ENCODE measurements at places on chromosomes 3 and 15.

GRCh38 chr3:127568586-127568985 lies 21.9 kb downstream of the TPRA1 start:
- no peak for DNase-seq

DNA sequence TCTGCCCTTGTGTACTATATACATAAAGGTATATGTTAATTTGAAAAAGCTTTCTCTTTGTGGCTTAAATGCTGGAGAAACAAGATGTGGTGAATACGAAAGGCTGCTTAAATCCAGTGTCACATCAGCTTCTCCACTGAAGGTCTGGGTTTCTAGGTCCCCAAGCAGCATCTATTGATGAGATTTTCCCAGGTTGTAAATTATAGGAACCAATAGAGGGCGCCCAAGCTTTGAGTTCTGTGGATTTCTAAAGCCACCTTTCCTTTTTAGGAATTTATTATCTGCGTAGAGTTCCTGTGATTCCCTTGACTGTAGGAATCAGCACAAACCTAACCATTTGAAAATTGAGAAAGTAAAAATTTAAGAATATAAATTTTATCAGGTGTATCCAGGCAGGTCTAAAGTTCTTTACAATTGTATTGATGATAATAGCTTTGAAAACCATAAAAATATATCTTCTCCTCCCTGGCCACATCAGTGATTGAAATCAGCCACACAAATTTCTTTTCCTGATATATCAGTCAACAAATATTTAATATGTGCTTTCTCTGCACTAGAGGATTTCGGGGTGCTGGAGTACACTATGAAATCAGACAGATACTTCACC lies 88.3 kb upstream of the ADAMTSL3 start:
- DNase-seq = no peak

DNA sequence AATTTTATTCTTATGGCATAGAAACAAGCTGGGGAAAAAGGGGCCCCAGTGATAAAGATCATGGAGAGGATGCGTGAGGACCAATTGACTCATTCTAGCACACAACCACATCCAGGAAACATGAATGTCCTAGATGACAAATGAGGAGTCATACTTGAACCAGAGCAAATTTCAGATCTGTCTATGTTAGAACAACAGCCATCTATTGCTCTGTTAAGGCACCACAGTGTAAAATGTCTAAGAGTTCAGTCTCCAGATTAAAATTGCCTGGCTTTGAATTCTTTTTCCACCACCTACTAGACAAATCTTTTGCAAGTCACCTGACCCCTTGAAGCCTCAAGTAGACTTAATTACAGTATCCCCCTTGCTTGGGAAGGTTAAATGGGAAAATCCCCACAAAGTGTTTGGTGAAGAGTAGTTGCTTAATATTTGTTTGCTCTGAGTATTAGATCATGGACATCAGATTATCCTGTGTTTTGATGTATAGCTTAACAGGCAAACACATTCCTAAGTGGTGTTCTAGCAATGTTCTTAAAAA lies 258.7 kb upstream of the TGFBR2 start:
- DNase-seq = no peak

- DNase-seq = peak; percentile 30
Measured at GRCh38 chr15:52295421-52296001, at the start of gene MYO5C. Gene MYO5C, minus strand, starts transcription at chr15:52295804. Its CDS starts 168 bp downstream, at chr15:52295636.

DNA sequence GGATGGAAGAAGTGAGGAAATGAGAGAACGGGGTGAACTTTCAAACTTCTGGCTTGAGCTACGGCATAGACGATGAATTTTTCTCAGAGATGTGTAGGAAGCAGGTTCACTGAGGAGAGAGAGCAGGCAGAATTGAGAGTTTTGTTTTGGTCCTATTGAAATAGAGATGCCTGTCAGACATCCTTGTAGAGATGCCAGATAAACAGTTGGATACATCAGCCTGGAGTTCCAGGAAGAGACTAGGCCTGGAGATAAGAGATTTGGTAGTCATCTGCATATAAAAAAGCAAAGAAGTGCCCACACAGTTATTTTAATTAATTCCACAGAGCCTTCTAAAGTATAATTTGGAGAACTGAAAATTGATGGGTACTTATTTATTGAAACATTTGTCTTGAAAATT lies 495.6 kb downstream of the IL5RA start:
- DNase-seq = no peak

DNA sequence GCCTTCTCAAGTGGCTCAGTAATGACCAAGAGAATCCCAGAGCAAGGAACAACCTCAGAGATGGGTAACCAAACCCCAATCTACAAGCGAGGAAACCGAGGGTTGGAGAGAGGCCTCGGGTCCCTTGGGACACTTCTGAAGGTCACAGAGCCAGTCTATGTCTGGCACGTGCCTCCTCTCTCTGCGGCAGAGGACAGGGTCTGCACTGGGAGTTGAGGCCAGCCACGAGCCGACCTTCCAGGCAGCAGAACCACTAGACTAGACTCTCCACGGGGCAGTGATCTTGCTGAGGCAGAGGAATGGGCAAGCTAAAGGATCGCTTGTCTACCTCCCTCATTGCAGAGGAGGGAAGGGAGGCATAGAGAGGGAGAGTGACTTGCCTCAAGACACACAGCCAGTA lies 100.6 kb upstream of the SMAD3 start:
- DNase-seq = no peak

DNA sequence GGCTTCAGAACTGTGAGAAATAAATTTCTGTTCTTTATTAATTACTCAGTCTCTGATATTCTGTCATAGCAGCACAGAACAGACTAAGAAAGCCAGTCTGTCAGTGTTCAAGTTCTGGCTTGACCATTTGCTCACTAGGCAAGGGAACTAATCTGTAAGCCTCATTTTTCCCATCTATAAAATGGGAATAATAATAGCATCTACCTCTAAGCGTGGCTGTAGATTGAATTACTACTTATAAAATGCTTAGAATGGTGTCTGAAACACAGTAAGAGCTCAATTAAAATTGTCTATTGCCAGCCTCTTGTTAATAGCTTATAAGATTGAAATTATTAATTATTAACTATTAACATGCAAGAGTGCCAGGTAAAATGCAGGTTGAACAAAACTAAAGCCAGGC lies 209.7 kb upstream of the LRRFIP2 start:
- DNase-seq = no peak

GRCh38 chr15:95142531-95142930 lies 911.2 kb downstream of the MCTP2 start:
- DNase-seq = no peak

DNA sequence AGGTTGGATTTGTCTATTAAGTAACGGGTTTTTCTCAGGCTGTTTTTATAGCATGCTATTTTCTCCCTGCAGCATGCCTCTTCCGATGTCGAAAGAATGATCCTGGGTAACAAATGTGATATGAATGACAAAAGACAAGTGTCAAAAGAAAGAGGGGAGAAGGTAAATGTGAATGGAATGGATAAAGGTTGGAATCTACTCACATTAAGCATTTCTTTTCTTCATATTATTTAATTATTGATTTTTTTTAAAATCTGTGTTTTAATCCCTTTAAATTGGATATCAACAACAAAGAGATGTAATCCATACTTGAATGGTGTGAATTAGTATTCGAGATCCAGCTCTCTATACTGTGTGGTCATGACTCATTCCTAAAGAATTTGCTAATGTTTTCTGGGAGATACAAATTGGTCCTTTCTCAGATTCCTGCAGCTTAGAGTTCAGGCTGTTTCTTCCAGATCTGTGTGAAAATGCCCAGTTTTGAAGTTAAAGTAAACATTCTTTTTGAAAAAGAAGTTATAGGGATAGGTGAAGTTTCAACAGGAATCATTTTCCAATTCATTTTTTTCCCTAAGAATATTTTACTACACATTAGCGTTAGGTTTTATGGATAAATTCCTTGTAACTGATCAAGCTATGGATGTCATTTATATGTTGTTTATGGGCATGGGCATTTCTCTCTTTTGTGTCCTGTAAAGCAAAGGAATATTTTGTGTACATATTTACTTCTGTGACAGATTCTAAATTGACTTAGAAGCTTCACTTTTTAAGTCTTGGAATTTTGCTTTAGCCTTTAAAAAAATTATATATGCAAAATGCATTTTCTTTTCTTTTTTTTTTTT lies 20.8 kb upstream of the APH1B start:
- peak; percentile 56 for DNase-seq

- no peak for DNase-seq
Measured at GRCh38 chr15:69342460-69343076, 43.9 kb downstream of the PAQR5 start.

GRCh38 chr3:174132006-174132405 lies 727.1 kb upstream of the NAALADL2 start:
- no peak for DNase-seq

GRCh38 chr3:146037697-146038096 lies 123.3 kb downstream of the PLOD2 start:
- DNase-seq = peak; percentile 36

GRCh38 chr15:86010891-86011290 lies 68.8 kb upstream of the AGBL1 start:
- DNase-seq = no peak

GRCh38 chr15:79410237-79410636 lies 21.9 kb upstream of the MINAR1 start:
- no peak for DNase-seq

GRCh38 chr15:57538821-57539220 lies 52.9 kb upstream of the MYZAP start:
- no peak for DNase-seq

DNA sequence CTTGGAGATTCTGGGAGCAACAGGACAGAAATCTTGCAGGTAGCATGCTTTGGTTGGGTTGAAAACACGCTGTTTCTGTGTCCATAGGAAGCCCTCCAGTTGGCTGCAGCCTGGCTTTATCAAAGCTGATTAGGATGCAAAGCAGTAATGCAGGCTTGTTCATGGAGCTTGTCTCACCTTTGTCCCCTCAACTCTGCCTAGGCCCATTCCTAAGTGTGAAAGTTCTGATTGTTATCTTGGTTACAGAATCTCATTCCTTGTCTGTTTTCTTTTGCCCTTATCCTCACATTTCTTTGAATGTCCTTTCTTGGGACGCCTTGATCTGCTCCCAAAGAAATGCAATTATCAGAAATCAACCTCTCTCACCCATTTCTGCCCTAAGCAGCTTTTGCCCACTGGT lies 83.5 kb downstream of the IL20RB start:
- DNase-seq = peak; percentile 40

GRCh38 chr3:188940573-188940932 lies 231.2 kb upstream of the TPRG1 start:
- DNase-seq = no peak

DNA sequence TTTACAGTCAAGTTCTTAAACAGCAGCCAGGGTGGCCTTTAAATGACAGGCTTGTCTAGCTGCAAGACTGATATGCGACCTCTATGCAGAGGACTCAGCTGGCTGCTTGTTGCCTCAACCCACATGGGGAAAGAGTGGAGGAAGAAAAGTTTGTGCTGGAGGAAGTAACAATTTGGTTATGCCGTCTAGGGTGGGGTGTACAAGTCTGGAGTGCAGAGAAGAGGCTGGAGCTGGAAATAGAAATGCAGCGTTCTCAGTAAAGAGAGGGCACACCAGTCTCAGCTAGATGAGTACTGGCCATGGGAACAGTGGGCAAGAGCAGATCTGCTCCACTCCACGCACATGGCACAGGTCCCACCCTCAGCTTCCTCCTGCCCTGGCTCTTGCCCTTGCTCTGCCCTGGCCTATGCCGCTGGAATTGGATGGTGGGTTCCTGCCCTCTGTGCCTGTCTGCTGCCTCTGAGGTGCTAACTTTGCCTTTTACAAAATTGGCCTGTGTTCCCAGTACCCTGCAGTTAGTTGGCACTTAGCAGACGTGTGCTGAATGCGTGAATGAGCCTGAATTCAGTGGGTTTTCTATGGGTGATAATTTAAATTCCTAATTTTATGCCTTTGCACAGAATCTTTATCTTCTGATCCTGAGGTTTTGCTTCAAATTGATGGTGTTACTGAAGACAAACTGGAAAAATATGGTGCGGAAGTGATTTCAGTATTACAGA lies 59.7 kb upstream of the FURIN start:
- DNase-seq = no peak

GRCh38 chr3:88167704-88168103 lies 17.9 kb downstream of the C3orf38 start:
- DNase-seq = peak; percentile 34

GRCh38 chr3:17032407-17033034 lies 147.8 kb downstream of the PLCL2 start:
- peak; percentile 14 for DNase-seq

DNA sequence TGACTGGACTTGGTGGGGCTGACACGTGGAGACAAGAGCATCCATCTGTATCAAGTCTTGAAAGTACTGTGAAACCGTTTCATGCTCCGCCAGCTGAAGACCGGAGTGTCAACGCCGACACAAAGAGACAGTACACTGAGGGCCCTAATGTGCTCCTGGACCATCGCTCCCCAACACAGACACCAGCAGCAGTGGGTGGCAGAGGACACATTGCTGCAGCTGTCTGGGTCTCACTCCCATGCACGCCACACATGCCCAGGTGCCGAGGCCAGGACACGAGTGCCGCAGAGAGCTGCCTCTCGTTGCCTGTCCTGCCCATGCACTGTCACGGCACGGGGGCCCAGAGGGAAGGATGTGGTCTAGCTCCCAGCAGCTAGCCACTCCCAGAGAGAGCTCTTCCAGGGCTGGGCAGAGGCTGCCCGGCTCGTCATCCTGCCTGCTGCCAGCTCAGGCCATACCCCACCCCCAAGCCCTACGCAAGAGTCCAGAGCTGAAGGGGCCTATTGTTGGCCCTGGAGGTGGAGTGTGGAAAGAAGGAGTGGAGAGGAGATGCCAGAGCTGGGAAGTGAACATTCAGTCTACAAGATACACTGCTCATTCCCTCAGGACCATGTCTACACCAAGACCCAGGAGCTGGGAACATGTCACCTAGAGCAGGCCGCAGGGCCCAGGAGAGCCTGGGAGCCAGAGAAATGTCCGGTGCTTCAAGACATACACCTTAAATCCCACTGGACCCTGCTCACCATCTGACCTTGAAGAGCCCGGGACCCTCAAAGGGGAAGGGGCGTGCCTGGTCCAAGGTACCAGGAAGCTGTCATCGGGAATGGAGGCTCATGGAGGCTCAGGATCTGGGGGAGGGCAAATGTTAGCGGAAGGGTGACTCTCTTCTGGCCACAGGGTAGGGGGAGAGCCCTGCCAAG lies 7.7 kb downstream of the TNK2 start:
- DNase-seq = peak; percentile 22

DNA sequence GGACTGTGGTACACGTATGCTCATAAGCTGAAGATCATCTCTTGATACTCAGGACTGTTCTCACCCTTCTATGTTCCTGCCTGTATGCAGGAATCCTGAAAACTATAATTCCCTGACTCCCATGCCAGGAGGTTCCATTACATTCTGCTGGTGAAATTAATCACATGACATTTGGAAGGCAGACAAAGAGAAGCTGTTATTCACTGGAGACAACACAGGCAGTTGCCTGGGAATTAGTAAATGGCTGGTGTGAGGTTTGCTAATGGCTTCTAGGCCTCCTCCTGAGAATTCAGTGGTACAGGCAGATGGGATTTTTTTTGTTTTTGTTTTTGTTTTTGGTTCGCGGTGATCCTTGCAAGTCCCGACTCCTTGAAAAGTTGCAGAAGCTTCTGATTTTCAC lies 91.4 kb downstream of the CTNNB1 start:
- DNase-seq = no peak

- DNase-seq = no peak
Measured at GRCh38 chr3:139572847-139573672, 33.5 kb upstream of the RBP1 start.

All from trophoblast cell (in vitro differentiated cells and primary cell).